Fibroblast of villous mesenchyme (primary cell): ENCODE measurements at places on chromosomes 16 and 17.

DNA sequence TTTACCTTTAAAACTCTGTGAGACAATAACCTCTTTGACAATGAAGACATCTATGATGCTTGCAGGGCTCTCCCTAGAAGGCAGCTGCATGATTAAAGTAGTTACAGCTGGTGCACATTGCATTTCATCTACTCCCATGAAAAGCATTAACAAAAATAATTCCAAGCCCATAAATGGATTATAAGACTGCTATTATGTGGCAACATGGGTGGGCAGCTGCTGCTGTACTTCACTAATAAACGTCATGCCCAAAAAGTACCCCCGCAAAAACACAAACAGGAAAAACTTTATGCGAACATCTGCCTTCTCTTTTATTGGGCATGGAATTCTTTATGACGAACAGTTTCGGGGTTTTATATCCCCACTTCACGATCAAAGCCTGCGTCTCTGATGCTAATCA is 224.9 kb downstream of the CA10 start:
- DNase-seq, result no peak

- peak; percentile 20 for DNase-seq
Observed at GRCh38 chr16:74107795-74108610, 188.6 kb upstream of the PSMD7 start.

DNA sequence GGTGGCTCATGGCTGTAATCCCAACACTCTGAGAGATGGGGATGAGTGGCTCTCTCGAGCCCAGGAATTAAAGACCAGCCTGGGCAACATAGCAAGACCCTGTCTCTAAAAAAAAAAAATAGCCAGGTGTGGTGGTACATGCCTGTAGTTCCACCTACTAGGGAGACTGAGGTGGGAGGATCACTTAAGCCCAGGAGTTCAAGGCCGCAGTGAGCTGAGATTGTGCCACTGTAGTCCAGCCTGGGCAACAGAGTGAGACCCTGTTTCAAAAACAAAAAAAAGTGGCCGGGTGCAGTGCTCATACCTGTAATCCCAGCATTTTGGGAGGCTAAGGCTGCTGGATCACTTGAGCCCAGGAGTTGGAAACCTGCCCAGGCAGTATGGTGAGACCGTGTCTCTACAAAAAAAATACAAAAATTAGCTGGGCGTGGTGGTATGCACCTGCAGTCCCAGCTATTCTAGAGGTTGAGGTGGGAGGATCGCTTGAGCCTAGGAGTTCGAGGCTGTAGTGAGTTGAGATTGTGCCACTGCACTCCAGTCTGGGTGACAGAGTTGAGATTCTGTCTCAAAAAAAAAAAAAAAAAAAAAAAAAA is 3.0 kb downstream of the C16orf54 start:
- no peak for DNase-seq

DNA sequence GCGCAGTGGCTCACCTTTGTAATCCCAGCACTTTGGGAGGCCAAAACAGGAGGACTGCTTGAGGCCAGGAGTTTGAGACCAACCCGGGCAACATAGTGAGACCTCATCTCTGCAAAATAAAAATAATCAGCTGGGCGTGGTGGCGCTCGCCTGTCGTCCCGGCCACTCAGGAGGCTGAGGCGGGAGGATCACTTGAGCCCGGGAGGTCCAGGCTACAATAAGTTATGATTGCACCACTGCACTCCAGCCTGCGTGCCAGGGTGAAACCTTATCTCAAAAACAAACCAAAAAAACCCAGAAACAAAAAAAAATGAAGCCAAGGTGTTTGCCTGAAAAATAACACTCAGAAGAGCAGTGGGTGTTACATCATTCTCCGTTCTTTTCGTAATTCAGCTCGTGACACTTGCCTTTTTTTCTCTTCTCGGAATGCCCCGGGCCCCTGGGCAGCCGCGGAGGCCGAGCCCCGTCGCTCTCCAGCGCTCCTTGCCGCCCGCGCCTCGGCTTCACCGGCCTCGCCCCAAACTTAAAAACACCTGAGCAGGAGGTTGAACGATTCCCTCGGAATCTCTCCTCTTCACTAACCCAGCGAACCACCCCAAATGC is 17.0 kb downstream of the PRCD start:
- DNase-seq, result peak; percentile 86

DNA sequence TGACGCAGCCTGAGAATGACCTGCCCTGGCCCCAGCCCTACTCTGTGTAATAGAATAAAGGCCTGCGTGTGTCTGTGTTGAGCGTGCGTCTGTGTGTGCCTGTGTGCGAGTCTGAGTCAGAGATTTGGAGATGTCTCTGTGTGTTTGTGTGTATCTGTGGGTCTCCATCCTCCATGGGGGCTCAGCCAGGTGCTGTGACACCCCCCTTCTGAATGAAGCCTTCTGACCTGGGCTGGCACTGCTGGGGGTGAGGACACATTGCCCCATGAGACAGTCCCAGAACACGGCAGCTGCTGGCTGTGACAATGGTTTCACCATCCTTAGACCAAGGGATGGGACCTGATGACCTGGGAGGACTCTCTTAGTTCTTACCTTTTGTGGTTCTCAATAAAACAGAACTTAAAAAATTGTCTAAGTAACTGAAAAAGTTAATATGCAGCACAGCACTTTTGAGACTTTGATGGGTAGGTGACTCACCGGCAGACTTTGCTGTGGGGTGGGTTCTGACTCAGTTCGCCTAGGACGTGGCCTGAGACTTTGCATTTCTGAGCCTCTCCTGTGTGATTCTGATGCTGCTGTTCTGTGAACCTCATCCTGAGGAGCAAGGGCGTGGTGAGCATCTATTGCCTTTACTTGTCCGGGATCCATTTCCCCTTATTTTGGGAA is 5.7 kb downstream of the LAT start:
- DNase-seq, result no peak

DNA sequence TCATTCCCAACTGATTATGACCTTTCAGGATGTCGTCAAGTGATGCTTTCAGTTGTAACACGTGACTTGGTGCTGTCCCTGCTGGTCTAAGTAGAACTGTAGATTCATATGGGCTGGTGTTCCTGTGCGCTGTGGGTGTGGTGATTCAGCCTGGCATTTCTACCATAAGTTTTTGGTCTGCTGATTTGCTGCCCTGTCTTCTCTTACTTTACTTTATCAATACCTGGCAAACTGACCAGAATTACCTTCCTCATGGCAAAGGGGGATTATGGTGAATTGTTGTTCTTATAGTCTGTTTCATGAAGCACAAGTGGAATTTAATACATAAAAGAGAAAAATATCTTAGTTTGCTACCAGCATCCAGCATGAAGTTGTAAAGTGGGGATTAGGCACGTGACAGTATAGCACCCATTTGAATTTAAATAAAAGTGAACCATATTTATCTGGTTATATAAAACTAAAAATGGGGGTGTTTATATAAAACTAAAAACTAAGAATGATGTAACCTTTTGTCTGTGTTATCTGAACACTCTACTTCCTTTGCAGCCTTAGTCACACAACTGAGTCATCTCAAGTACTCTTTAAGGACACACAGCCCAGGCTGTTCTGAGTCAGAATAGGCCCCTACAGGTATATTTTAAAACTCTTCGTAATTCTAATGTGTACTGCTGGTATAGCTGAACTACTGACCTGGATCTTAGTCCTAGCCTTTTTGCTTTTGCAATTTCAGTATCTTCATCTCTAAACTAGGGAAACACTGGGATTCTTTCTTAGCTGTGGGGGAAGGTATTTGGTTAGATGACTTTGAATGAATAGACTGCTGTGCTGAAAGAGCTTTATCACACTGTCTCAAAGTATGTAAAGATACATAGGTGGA is 28.3 kb downstream of the TTC19 start:
- peak; percentile 87 for DNase-seq

DNA sequence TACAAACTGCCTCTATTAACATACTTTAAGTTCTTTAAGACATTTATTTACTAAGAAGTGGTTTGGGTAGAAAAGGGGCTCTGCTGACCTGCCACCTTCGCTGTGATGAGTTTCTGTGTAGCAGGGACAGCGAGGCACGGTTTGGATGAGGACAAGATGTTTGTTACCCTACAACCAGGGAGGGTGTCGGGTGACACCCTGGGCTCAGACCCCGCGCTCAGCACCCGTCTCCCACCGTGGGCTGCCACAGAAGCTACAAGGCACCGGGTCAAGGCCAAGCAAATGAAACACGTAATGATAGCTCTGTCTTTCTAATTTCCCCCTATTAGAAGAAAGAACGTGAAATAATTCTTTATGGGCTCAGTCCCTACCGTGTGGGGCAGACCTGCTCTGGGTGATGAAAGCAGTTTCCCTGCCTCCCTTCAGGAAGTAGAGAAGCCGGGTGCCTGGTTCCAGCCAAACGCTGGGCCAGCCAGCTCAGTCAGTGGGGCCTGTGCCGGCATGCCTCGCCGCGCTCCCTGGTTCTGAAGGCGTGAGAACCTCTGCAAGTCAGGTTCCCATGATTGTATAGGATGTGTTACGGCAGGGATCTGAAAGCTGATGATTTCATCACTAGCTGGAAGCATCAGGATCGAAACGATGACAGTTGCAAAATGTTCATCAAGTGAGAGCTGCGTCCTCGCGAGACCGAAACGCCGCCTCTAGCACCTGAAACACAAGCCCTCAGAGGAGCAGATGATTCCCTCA is 3.9 kb downstream of the ZNF750 start:
- no peak for DNase-seq

GRCh38 chr16:46895399-46896313 is 11.5 kb downstream of the GPT2 start:
- DNase-seq, result no peak

DNA sequence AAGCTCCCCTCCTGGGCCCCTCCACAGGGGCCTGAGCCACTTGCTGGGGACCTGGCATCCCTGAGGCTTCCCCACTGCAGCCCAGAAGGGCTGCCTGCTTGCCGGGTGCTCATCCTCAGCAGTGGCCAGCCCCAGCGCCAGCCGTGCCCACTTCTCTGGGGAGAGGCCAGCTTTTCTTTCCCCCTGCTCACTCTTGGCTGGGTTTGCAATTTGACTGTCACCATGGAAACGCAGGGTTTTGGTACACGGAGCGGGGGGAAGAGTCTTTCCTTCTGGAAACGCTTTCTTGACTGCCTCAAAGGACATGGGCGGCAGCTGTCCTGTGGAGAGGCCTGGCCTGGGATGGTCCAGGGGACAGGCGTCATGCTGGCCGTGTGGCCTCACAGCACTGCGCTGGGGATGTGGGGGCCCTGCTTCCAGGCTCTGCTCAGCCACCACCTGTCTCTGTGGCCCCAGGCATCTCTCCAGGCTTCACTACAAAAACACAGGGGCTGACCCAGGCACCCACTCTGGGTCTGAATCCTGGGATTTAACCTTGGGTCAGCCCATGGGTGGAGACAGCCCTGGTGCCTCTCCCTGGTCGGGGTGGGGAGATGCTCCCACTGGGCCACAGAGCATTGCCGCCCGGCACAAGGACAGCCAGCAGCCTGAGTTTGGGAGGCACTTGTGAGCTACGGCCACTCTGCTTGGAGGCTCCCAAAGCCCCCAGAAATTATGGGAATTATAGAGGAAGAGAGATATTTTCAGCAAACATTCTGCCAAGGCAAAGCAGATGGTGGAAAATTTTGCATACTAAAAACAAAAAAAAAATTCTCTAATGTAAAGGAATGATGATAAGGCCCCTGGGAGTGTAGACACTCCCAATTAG is 45.9 kb upstream of the DOC2B start:
- DNase-seq, result no peak

GRCh38 chr16:4660454-4661007 is 32.8 kb upstream of the NUDT16L1 start:
- peak; percentile 39 for DNase-seq

DNA sequence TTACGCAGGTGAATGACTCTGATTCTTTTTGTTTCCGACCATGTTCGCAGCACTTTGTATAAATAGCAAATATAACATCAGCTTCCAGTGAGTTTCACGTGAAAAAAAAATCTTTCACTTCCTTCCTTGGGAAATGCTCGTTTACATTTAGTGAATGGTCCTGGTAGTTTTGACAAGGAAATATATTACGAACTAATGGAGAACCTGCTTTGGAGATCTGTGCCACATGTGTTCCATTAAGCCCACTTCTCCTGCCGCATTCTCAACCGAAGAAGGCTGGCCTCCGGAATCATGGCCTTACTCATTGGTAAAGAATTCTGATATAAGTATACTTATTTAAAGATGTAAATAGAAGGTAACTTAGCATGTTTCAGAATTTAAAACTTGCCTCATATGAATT is 3.6 kb downstream of the CRAMP1 start:
- peak; percentile 12 for DNase-seq

DNA sequence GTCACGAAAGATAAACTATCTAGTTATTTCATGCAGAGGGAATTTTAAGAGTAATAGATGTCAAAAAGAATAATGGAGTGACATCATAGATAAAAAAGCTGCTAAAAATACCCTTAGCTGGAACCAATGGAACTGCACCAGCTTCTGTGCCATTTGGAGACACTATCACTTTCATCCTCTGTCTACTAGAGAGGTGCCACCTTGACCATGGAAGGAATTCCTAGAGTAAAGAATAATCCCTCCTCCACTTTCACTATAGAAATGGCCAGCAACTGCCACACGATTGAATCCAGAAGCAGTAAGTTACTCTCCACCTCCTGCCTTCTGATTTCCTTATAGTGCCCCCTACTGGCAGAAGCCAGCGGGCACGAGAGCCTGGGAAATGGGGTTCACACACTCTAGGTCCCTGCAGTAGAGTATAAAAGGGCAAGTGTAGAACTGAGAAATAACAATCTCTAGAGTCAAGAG is 2.8 kb upstream of the ALDH3A2 start:
- peak; percentile 38 for DNase-seq

GRCh38 chr17:66960613-66961012 is 3.9 kb upstream of the CACNG4 start:
- no peak for DNase-seq

GRCh38 chr16:57041182-57042156 is 50.9 kb upstream of the CPNE2 start:
- DNase-seq, result no peak

DNA sequence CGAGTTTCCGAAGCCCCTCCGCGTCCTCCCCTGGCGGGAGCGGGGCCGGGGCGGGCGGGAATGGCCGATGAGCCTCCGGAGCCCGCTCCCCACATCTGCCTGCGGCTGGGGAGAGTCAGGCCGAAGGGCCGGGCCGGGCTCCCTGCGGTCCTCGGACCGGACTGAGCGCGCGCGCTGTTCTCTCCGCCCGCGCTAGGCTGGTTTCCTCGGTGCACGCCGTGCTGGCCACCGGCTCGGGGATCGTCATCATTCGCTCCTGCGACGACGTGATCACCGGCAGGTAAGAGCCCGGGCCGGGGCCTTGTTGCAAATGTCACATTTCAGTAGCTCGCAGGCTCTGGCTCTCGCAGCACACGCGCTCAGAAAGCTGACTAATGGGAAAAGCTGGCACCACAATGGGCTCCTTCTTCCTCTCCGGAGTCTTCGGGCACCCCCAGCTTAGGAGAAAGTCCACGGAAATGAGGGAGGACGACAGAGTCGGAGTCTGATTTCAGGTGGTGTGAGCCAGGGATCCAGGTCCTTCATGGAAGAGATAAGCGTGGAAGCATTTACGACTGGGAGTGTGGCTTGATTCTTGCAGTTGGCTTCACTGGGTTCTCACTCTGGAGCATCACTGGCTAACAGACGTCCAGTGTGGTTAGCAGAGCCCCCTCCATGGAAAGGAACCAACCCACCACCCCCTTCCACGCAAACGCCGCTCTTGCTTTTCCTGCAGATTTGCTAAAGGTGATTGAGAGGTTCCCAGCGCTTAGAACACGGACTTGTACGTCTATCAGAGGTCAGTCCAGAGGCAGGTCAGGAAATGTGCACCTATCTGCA is 715 bp downstream of the TLCD3A start:
- peak; percentile 26 for DNase-seq
